Spinal cord (tissue), 10 donors: ENCODE measurements at places on chromosomes 12 and 14. TPM values are rescaled to one million over a fixed set of nuclear protein-coding genes. Genes with fewer than 3 reads are reported as not detected.

The TAS2R7 gene
- total RNA-seq: not detected

The ERP27 gene
- total RNA-seq: 0.22 TPM

The FGF6 gene
- total RNA-seq: not detected

The TAS2R31 gene
- total RNA-seq: 7.8 TPM

The CDK4 gene
- total RNA-seq: 62.9 TPM

- no peak for DNase-seq
Observed at GRCh38 chr14:35594616-35595015, 60.7 kb downstream of the INSM2 start.

- no peak for DNase-seq
Observed at GRCh38 chr14:99790201-99790977, 2.8 kb upstream of the EML1 start.

- DNase-seq: no peak
Observed at GRCh38 chr12:2364631-2365051, 311.9 kb downstream of the CACNA1C start.

DNA sequence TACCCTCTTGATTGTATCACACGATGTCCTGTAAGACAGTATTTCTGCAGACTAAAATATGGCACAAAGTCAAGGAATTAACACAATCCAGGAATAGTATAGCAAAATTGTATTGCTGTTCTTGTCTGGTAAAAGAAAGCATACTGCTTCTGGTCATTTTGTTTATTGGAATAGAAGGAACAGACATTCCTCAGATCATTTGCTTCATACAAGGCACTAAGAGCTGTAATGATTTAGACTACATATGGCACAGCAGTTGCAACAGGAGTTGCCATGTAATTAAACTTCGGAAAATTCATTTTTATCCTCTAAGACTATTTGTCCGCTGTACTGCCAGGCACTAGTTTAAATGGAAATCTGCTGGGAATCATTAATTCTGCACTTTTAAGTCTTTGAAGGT is 7.6 kb upstream of the KERA start:
- no peak for DNase-seq

DNA sequence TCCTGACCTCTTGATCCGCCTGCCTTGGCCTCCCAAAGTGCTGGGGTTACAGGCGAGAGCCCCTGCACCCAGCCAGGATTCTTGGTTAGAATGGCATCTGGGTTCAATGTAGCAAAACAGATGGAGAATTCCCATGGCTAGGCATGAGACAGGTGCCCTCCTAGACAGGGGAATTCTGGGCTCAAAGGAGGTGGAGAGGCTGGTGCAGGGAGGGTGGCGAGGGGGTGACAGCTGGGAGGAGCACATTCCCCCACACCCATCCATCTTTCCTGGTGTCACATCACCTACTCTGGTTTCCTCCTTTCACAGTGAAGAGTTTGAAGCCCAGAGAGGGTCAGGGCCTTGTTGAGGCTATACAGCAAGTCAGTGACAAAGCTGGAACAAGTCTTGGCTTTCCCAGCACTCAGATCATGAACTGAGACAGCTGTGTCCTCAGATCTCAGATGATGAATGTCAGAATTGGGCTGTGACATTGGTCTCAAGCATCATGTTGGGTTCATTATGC is 2.8 kb downstream of the SERPINA1 start:
- DNase-seq: no peak

GRCh38 chr12:109681986-109682707 is 31.5 kb upstream of the FAM222A start:
- DNase-seq: no peak

- peak; percentile 84 for DNase-seq
Observed at GRCh38 chr14:48703728-48704467, 882.3 kb downstream of the RPS29 start.

GRCh38 chr14:63928744-63929174 is 76.0 kb downstream of the SYNE2 start:
- DNase-seq: no peak

DNA sequence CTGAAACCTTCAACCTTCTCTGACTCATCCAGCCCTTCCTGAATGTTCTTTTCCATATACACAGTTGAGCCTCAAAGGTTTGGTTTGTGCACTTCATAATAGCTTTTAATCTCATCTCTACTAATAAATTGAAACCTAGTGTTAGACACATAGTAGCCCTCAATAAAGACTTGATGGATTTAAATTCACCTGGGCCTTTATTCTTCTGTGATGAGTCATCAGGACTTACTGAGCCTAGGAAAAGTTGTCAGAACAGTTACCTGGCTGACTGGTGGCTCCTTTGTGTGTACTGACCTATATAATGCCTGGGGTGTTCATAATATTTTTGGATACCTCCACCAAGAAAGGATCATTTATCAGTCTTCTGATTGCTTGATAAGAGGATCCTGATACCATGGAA is 86.4 kb upstream of the NTF3 start:
- no peak for DNase-seq
